ENCODE measurements at places on chromosomes 4 and X. TPM values are rescaled to one million over a fixed set of nuclear protein-coding genes. Genes with fewer than 3 reads are reported as not detected.

- DNase-seq: no peak
Observed at GRCh38 chrX:150409486-150409885, 46.4 kb downstream of the MAMLD1 start.

- DNase-seq: no peak
Observed at GRCh38 chr4:88022289-88022688, 14.9 kb downstream of the PKD2 start.

GRCh38 chr4:77127215-77127614 lies 29.8 kb upstream of the CCNG2 start:
- no peak for DNase-seq

GRCh38 chr4:188196134-188196735 lies 57.0 kb downstream of the TRIML1 start:
- DNase-seq: no peak

Gene HSFX1
- polyA plus RNA-seq: 0.21 TPM

Gene INPP4B
- polyA plus RNA-seq: 3.4 TPM

Gene FGF13
- 0.35 TPM for polyA plus RNA-seq
